ENCODE measurements at places on chromosomes 2 and 18.

DNA sequence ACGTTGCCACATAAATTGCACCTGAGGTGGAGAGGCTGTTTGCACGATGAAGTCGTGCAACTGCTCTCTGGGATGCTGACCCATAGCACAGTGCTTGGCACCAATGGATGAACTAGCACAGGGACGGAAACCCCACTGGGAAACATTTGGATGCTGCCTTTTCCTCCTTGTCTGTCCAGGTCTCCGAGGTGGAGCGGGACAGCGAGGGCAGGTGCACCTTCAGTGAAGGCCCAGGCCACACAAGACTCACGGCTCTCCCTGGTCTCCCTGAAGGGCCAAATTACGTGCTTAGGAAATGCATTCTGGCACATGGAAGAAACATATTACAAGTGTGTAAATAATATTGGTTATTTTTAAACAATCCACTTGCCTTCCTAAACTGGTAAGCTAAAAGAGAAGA lies 70.3 kb downstream of the TPO start:
- no peak for DNase-seq

DNA sequence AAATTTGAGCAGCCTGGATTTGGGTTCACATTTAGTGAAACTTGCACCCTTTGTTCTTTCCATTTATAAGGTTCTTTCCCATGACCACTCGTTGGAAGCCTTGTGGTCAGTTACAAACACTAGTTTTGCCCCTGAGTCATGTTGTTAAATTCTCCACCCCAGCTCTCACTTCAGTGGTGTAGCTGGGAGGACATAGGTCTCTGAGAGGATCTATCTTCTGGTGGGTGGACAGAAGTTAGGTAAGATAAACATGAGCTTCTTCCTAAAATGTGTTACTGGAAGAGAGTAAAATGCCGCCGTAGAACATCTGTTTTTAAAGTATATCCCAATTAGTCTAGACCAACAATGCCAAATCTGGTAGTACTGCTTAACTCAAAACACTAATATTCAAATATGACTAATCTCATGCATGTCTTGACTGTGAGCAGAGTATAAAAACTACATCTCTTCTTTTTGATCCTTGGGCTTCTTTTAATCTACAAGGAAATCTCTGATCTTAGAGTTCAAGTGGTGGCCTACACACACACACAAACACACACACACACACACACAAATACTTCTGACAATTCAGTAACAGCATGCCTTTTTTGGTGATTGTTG lies 162.6 kb upstream of the FN1 start:
- DNase-seq: no peak

DNA sequence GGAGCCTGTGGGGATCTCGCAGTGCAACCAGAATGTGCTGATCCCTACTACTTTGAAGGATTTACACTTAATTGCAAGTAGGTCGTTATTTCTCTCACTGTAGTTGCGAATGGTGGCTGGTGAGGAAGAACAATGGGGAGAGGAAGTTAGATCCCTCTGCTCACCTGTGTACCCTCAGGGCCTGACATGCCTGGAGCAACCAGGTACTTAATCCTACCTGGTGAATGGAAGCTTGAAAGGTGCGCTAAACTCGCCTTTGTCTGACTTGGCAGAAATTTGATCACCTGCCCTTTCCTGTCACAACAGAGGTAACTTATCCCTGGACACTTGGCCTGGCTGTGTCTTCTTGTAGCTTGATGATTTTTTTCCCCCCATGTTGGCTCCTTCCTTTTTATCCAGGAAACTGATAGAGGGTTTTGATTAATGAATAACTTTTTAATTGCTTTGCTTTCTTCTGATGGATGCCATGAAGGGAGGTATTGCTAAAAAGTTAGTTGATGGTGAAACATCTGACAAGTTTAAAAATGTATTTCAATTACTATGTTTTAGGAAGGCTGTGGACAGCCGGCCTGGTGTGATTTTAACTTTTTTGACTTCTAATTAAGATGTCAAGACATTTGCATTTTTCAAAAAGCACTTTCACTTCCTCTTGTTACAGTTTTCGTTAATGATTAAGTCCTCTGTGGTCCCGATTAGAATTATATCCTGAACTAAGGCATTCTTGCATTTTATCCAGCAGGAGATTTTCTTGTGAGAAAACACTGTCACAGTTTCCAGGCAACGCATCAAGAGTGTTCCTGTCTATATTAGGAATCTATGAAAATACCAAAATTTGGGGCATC lies 9.2 kb downstream of the SGPP2 start:
- no peak for DNase-seq

- DNase-seq: no peak
Observed at GRCh38 chr18:60686142-60686541, 313.6 kb upstream of the MC4R start.

GRCh38 chr2:20113986-20114938 lies 62.8 kb upstream of the LAPTM4A start:
- no peak for DNase-seq

DNA sequence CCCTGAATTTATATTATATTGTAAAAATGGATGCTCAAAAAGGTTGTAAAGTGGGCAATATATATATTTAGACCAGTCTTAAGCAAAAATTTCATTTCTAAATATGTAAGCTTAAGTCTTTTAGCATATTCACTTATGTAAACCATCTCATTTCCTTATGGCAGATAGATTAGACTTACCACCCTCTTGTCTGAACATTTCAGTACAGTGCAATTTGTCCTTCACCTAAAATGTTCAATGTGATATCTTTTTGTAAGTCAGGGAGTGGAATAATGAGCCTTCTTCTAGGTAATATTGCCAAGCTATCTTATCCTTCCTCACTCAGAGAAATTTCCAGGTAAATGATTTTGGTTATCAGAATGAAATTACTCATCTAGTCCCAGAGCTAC lies 92.3 kb downstream of the KLF7 start:
- no peak for DNase-seq

GRCh38 chr2:25305775-25306174 lies 36.0 kb downstream of the DNMT3A start:
- DNase-seq: no peak

GRCh38 chr2:195647302-195647701 lies 9.7 kb upstream of the SLC39A10 start:
- no peak for DNase-seq

GRCh38 chr2:159201360-159202063 lies 85.0 kb downstream of the WDSUB1 start:
- DNase-seq: no peak

DNA sequence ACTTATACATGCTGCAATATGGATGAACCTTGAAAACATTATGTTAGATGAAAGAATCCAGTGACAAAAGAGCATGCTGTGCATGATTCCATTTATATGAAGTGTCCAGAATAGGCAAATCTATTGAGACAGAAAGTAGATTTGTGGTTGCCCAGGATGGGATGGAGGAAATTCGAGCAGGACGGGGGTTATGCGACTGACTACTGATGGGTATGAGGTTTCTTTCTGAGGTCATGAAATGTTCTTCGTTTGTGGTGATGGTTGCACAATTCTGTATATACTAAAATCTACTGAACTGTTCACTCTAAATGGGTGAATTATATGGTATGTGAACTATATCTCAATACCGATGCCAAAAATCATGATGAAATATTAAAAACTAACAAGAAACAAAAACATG lies 18.9 kb upstream of the MTERF4 start:
- DNase-seq: no peak

DNA sequence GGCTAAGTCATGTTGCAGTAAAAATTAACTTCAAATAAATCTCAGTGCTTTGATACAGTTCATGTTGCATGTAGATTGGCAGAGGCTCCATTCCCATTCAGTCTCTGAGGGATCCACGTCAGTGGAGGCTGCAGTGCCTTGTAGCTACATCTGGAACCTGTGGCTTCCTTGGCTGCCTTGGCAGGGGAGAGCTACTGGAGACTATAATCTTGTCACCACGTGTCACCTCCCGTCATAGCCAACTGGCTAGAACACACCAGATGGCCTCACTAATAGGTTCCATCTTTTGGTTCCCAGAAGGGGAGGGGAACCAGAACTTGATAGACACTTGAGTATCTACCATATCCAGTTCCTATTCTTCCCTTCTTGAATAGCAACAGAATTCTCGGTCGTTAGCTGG lies 28.4 kb downstream of the E2F6 start:
- no peak for DNase-seq

DNA sequence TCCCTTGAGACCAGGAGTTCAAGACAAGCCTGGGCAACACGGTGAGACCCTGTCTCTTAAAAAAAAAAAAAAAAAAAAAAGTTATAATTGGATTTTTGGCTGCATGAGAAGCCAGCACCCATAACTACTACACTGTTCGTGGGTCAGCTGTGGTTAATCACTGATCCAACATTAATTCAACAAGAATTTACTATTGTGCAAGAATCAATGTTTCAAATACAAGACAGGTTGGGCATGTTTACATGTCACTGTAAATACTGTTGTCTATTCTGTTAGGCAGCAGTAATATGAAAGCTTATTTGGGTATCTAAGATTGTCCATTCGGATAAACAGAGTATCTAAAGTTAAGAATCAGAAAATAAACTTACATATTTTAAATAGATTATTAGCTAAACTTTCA lies 62.3 kb downstream of the ESCO1 start:
- no peak for DNase-seq

- DNase-seq: no peak
Observed at GRCh38 chr18:77099485-77100370, 32.9 kb downstream of the MBP start.

DNA sequence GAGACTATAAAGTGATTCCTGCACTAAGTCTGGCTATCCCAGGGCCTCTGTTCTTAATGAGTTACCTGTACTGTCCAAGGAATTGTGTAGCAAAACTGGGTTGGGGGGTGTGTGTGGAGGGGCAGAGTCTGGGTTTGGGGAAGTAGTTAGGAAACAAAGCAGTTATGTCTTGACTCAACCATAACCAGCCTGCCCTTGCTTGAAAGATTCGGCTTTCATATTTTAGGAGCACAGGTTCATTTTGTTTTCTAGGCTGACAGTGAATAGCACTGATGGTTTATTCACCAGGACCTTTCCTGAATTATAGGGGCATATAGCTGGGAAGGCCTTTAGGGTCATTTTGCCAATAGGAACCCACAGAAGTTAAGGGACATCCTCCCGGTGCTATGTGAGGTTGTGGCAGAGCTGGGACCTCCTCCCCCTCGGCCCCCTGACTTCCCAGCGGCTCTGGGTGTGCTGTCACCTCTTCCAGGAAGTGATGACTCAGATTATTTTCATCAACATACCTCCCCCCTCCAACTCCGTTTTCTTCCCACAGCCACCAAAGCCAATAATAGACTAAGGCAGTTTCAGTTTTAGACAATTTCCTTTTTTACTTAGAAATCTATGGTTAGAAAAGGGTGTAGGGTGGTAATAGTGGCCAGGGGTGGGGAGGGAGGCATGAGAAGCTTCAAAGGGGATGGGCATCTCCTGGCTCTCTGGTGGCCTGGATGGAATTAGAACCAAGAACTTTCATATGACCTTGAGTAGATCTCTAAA lies 44.8 kb downstream of the SETBP1 start:
- peak; percentile 58 for DNase-seq

DNA sequence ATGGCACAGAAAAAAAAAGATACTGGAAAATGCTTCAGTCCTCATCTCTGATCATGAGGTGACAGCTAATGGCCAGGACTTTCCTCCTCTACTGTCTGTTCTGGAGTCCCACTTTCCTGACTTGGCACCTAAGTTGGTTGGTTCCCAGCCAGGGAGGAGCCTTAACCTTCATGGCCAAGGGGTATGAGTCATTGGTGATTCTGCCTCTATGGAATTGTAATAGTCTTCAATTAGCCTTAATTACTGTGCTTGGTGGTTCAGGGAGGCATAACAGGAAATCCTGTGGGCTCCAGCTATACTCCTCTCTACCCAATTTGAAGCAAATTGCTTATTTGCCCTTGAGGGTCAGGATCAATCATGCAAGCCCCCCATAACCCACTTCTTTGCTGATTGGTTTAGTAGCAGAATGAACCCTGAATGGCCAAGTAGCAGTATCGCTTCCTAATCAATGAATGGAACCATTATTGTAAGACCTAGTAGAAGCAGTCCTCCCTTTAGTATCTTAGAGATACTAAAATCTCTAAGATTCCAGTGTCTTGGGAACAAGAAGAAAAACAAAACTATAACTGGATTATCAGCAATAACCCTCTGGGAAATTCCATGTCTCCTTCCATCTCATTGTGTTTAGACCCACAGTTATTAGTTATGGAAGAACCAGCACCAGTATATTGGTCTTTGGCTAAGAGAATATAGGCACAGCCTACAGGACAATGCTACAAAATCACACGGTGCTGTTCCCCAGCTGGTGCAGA lies 109.0 kb downstream of the COL6A3 start:
- DNase-seq: no peak

- no peak for DNase-seq
Observed at GRCh38 chr2:168054657-168055056, 192.7 kb downstream of the STK39 start.

GRCh38 chr2:156399224-156399949 lies 36.8 kb upstream of the GPD2 start:
- DNase-seq: no peak

DNA sequence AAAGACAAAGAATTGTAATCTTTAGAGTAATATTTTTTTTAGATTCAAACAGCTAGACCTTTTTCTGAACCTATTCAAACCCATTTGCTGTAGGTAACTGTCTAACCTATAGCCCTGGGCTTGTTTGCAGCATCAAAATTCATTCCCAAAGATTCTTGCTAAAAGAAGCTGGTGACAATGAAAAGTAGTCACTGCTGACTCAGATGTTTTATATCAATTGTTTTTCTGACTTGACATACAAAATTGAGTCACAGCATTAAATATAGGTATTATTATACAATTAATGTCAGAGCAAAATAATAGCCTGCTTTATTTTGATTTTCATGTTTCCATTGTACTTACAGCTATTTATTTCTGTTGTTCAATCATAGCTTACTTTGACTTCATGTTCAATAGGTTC lies 320.3 kb upstream of the NRP2 start:
- DNase-seq: no peak

GRCh38 chr2:165406173-165406572 lies 63.3 kb upstream of the CSRNP3 start:
- DNase-seq: no peak

DNA sequence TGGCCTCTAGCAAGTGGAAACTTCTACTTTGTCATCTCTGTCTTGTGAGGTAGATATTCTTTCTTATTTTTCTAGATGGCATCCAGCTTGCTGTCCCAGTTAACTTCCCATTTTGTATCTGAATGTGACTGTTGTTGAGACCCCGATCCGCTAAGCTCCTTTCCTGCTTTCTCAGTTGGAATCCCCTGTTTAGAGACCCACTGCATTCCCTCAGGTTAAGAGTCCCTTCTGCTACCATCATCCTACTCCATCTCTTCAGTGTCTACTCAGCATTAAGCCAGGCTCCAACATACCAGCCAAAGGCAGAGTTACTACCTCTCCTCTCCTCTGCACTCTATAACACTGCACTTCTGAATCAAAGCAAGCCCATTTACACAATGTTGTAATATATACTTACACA lies 1300.4 kb upstream of the CHAC2 start:
- no peak for DNase-seq

DNA sequence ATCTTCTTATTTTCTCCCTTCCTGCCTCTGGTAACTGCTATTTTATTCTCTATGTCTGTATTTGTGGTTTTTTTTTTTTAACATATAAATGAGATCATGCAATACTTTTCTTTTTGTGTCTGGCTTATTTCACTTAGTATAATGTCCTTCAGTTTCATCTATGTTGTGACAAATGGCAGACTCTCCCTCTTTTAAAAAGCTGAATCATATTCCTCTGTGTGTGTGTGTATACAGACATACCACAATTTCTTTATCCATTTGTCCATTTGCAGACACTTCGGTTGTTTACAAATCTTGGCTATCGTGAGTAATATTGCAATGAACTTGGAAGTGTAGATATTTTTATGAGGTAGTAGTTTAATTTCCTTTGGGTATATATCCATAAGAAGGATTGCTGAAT lies 7.0 kb downstream of the GTF2A1L start:
- DNase-seq: no peak

GRCh38 chr2:147800316-147800715 lies 44.5 kb upstream of the ACVR2A start:
- no peak for DNase-seq
